Aortic smooth muscle cell (primary cell): ENCODE measurements at places on chromosomes 7 and 10. TPM values are rescaled to one million over a fixed set of nuclear protein-coding genes. Genes with fewer than 3 reads are reported as not detected.

NUTM2D gene
- 1.6 and 1.7 TPM in 2 replicates for total RNA-seq

ANKRD2 gene
- total RNA-seq, result 0.50 and 1.5 TPM in 2 replicates

PVRIG gene
- total RNA-seq, result not detected in 2 replicates

OPALIN gene
- total RNA-seq, result not detected in 2 replicates

FZD8 gene
- 8.6 and 23.1 TPM in 2 replicates for total RNA-seq

DIP2C gene
- total RNA-seq, result 13.1 and 17.7 TPM in 2 replicates

ITIH5 gene
- total RNA-seq, result 0.13 and 0.19 TPM in 2 replicates
